ENCODE measurements at places on chromosomes 11 and 22. TPM values are rescaled to one million over a fixed set of nuclear protein-coding genes. Genes with fewer than 3 reads are reported as not detected.

Gene OR52H1
- total RNA-seq, result 1.0 TPM

Gene GUCY1A2
- total RNA-seq, result 1.6 TPM

Gene NLRP14
- not detected for total RNA-seq

Gene SLC17A6
- total RNA-seq, result not detected

Gene OR8H3
- total RNA-seq, result not detected

Gene BET1L
- 30.8 TPM for total RNA-seq

Gene WNT11
- total RNA-seq, result 0.14 TPM

Gene CPT1B
- total RNA-seq, result 3.9 TPM

Gene PHOX2A
- total RNA-seq, result not detected

Gene SCGB1A1
- not detected for total RNA-seq

Gene SLC5A12
- total RNA-seq, result 4.2 TPM

Gene CSF2RB
- total RNA-seq, result 0.14 TPM

Gene KCTD14
- 1.7 TPM for total RNA-seq

Gene BAD
- 63.9 TPM for total RNA-seq

Gene RCOR2
- 1.6 TPM for total RNA-seq

Gene HTR3A
- not detected for total RNA-seq

Gene SELENOO
- 14.4 TPM for total RNA-seq

Gene FGF19
- not detected for total RNA-seq

Gene NXPE1
- total RNA-seq, result not detected

Gene HEPHL1
- total RNA-seq, result 4.4 TPM

Gene MLC1
- under 0.01 TPM for total RNA-seq

Gene P2RX6
- 7.2 TPM for total RNA-seq

Gene NPTXR
- total RNA-seq, result 2.4 TPM

Gene SLC43A1
- total RNA-seq, result 13.2 TPM

Data from placental pericyte (primary cell).